Neuronal stem cell (in vitro differentiated cells): ENCODE measurements at places on chromosomes 7 and 10.

- no peak for DNase-seq
Observed at GRCh38 chr10:3986493-3987142, 201.6 kb upstream of the KLF6 start.

GRCh38 chr7:108014215-108014614 is 11.3 kb upstream of the LAMB1 start:
- DNase-seq: no peak

GRCh38 chr10:55641601-55642000 is 719.5 kb downstream of the ZWINT start:
- DNase-seq: no peak

DNA sequence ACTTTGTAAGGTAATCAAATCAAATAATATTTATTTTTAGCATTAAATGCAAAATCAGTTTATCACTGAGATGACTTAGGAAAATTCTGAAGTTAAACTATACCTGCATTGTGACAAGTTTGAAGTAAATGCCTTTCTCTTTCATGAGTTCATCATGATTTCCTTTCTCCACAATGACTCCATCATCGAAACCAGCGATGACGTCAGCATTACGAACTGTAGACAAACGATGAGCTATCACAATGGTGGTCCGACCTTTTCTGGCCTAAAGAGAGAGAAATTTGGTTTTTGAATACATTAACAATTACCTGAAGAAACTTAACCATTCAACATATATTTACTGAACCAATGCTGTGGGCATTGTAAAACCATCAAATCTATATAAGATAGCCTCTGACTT is 54.9 kb downstream of the ABCB1 start:
- no peak for DNase-seq

DNA sequence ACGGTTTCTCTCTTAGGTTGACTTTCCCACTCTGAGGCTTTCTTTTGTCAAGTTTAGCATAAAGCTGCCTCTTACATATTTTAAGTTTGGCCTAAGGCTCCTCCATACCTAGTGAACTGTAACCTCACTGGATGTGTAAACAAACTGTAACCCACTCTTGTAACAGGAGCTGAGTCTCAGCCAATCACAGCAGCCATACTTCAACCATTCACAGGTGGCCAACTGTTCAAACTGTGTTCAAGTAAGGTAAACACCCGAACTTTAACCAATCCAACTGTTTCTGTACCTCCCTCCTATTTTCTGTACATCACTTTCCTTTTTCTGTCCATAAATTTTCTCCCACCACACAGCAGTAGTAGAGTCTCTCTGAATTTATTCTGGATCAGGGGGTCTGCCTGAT is 7.7 kb upstream of the NRBF2 start:
- DNase-seq: no peak

- no peak for DNase-seq
Observed at GRCh38 chr7:44814919-44815318, 18.4 kb downstream of the PPIA start.

- no peak for DNase-seq
Observed at GRCh38 chr7:3896169-3896765, 595.2 kb downstream of the SDK1 start.

GRCh38 chr7:134747326-134747725 is 32.1 kb upstream of the CALD1 start:
- no peak for DNase-seq

- DNase-seq: no peak
Observed at GRCh38 chr7:99314504-99314903, 11.2 kb upstream of the ARPC1A start.

GRCh38 chr10:89525556-89525955 is 9.8 kb downstream of the SLC16A12 start:
- no peak for DNase-seq

GRCh38 chr7:123343611-123344010 is 143.8 kb upstream of the SLC13A1 start:
- DNase-seq: no peak

GRCh38 chr10:81081887-81082620 is 544.4 kb downstream of the SH2D4B start:
- DNase-seq: no peak

GRCh38 chr10:61882621-61883370 is 18.7 kb upstream of the ARID5B start:
- DNase-seq: no peak

GRCh38 chr7:100122067-100122466 is 2.6 kb downstream of the CNPY4 start:
- DNase-seq: no peak

GRCh38 chr10:6194311-6194710 is 8.4 kb upstream of the PFKFB3 start:
- DNase-seq: no peak

GRCh38 chr10:6525599-6526165 is 54.4 kb downstream of the PRKCQ start:
- DNase-seq: no peak

GRCh38 chr10:31253237-31253636 is 65.8 kb upstream of the ZEB1 start:
- no peak for DNase-seq

DNA sequence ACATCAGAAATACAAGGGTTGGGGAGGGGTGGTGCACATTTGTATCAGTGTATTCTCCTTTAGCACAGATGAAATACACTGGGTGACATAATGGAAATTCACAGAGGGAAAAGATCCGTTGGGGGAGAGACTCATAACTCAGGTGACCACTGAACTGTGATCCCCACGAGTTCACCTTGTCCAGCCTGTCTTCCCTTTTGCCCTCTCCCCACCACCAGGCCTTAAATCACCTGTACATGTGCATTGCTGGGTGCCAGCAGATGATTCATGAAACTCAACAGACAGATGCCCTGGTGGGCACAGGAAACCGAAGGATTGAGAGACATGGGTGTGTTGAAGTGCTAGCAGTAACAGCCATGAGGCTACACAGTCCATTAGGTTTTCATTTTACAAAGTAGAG is 253.3 kb downstream of the PLXNA4 start:
- DNase-seq: no peak
